ENCODE measurements at places on chromosomes 16 and 17. TPM values are rescaled to one million over a fixed set of nuclear protein-coding genes. Genes with fewer than 3 reads are reported as not detected.

DNA sequence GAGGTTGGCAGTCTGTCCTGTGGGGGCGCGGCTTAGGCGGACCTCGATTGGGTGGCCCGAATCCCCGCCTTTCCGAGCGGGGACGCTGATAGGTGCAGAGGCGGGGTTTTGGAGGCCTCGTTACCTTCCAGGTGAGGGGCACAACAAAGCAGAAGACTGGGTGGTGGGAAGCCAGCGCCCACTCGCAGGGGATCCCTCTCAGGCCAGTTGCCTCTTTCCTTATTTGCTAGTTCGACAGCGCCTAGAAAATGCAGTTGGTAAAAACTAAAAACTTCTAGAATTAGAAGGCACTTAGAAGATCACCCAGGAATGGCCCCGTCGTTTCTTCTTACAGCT, 730 bp downstream of the KAT7 start:
- ATAC-seq = no peak

GRCh38 chr16:58507195-58507962, 7.4 kb downstream of the NDRG4 start:
- ATAC-seq = no peak

The MT1G gene
- total RNA-seq = 1.7 TPM

The KRTAP9-4 gene
- total RNA-seq = not detected

GRCh38 chr16:64702415-64702814, 419.4 kb downstream of the CDH11 start:
- ATAC-seq = no peak

The LITAFD gene
- not detected for total RNA-seq

DNA sequence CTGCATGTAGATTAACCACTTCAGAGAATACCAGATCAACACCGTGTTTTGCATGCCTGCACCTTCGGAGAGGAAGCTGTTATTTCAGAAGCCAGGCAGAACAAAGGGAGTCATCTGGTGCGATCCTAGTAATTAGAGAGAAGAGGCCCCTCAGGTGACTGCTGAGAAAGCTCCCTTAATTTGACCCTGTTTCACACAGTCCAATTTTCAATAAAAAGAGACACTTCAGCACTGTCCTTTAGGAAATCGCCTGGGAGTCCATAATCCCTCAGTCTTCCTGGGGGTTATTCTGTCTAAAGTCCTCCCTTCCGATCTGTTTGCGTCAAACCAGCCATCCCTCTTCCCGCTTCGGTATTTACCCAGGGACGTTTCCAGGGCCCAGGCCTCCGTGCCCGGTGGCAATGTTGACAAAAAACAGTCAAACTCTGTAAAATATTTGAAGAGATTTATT, 23.4 kb upstream of the TNRC6C start:
- ATAC-seq = no peak

The KRT15 gene
- 0.25 TPM for total RNA-seq

DNA sequence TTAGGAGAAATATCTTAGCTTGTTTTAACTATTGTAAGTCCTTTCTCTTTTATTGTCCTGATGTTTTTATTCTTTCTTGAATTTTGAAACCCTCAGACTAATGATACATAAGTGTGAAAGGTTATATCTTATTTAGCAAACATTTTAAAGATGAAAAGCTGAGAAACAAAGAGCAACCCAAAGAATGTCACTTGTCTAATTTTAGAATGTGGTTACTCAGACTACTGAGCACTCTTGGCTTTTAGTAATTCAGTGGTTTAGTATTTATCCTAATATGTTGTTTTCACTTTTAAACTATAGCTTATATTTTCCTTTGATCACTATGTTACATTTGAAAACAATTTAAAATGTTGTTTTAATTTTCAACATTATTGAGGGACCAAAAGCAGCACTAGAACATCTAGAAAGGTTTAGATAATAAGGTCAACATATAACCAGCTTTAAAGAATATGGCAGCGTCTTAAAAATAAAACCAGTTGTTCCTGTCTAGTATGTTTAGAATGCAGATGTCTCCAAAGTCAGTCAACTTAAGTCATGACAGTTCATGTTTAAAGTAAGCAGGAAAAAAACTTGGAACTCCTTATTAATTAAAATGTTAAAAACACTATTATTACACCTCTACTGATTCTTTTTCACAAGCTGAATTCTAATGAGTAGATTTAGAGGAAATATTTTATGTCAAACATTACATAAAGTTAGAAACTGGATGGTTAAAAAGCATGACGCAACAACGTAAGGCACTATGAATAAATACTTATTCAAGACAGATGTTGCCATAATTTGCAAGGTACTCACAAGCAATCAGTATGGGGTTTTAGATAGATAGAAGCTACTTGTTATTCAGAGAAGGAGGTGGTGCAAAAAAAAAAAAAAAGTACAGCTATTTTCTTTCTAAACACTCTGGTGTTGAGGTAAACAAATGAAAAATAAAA, 2.4 kb downstream of the MBTD1 start:
- no peak for ATAC-seq
